ENCODE measurements at places on chromosomes 12 and 14.

DNA sequence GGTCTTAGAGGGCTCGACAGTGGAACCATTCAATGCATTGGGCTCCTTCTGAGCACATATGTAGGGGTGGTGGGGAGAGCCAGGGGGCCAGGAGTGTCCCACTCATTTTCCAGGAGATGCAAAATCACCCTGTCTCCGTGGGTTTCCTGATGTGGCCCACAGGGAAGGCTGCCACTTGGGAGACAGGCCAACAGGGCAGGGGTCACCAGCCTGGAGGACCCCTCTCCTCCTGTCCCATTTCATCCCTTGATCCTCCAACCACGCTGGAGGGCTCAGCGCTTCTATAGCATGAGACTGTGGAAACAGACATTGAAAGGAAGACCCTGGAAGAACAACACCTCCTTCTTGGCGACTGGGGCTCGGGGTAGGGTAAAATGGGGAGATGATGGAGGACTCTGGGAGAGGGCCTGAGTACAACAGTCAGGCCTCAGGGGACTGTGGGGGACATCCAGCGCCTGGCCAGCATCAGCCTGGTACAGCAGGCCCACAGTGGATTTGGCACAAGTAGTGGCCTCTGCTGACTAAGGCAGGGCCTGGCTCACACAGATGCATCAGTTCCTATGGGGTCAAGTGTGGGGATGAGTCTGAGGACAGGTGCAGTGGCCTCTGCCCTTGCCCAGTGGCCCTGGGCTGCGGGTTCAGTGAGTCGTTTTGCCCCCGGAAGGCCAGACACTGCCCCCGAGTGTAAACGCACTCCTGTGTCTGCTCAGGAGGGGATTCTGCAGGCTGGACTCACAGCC is 68.0 kb downstream of the PRIMA1 start:
- H3K36me3 ChIP-seq, result no peaks in the 10 kb centered on the region
- H3K27ac ChIP-seq, result no peak overlapping the region
- H3K27me3 ChIP-seq, result no peaks in the 10 kb centered on the region
- H3K4me3 ChIP-seq, result no peak overlapping the region
- no peak for DNase-seq

DNA sequence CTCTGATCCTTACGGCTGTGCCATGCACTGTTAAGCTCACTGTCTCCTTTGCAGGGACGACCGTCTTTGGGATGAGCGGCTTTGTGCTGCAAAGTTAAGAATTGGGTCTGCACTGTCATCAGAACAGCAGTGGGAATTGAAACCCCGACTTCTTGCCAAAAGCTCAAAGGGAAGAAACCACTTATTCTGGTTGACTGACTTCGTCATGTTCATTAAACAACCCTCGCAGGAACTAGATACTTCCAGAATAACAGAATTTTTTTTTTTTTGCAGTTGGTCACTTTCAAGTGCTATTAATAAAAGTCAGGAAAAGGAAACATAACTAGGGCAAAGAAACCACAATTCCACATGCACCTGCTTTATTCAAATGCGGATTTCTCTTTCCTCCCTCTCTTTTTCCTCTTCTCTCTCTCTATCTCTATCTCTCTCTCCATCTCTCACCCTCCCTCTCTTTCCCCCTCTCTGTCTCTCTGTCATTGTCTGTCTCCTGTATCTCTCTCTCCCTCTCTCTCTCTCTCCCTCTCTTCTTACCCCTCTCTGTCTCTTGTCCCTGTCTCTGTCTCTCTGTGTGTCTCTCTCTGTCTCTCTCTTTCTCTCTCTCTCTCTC is 12.3 kb upstream of the GLT1D1 start:
- H3K4me3 ChIP-seq, result no peak overlapping the region
- no peaks in the 10 kb centered on the region for H3K27me3 ChIP-seq
- DNase-seq, result no peak
- no peaks in the 10 kb centered on the region for H3K36me3 ChIP-seq
- no peaks in the 10 kb centered on the region for H3K4me1 ChIP-seq

- no peak overlapping the region for H3K4me3 ChIP-seq
- H3K36me3 ChIP-seq, result no peaks in the 10 kb centered on the region
- no peaks in the 10 kb centered on the region for H3K4me1 ChIP-seq
- H3K27me3 ChIP-seq, result no peaks in the 10 kb centered on the region
- H3K27ac ChIP-seq, result no peak overlapping the region
- DNase-seq, result no peak
Observed at GRCh38 chr14:93925374-93925895, 1.7 kb upstream of the FAM181A start.

DNA sequence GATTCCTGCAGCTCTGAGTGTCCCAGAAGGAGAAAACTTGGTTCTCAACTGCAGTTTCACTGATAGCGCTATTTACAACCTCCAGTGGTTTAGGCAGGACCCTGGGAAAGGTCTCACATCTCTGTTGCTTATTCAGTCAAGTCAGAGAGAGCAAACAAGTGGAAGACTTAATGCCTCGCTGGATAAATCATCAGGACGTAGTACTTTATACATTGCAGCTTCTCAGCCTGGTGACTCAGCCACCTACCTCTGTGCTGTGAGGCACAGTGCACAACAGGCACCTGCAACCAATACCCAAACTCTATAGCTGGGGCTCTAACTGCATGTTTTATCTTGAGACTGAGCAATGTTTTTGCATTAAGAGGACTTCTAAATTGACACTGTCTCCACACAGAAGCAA is 379.2 kb upstream of the OR4E1 start:
- H3K36me3 ChIP-seq, result no peaks in the 10 kb centered on the region
- no peaks in the 10 kb centered on the region for H3K27me3 ChIP-seq
- H3K27ac ChIP-seq, result no peak overlapping the region
- no peak overlapping the region for H3K4me3 ChIP-seq
- no peak for DNase-seq

DNA sequence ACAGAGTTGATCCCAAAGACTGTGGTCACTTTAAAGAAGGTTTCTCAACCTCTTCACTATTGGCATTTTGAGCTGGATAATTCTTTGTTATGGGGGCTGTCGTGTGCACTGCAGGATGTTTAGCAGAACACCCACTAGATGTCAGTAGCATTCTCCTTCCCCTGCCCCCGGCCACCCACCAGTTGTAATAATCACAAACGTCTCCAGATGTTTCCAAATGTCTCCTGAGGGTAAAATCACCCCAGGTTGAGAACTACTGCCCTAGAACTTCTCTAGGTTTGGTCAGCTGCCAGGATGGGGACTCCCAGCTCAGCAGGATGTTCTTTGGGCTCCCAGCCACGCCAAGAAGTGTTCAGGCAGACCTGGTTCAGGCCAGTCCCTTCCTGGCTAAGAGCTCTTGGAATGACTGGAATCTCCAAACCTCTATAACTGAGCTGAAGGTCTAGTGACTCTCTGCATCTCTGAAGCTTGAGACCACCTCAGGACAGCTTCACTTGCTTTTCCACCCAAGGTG is 12.5 kb upstream of the AJUBA start:
- H3K27ac ChIP-seq, result no peak overlapping the region
- no peak for DNase-seq
- H3K4me3 ChIP-seq, result no peak overlapping the region
- H3K4me1 ChIP-seq, result peaks cover 6% of the 10 kb centered on the region

DNA sequence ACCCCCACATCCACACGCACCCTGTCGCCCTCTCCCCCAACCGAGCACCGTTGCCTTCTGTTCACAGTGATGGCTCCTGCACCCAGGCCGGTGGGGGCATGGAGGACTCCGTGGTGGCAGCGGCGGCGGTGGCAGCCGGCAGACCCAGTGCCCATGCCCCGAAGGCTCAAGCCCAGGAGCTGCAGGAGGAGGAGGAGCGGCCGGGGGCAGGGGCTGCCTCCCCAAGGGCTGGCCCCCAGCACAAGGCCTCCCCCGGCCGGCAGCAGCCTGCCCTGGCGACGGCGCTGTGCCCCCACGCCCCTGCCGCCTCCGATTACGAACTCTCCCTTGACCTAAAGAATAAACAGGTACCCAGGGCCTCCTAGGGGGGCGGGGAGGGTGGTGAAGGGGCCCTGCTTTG is 59.0 kb downstream of the IQSEC3 start:
- H3K4me1 ChIP-seq, result no peaks in the 10 kb centered on the region
- H3K36me3 ChIP-seq, result no peaks in the 10 kb centered on the region
- DNase-seq, result no peak

DNA sequence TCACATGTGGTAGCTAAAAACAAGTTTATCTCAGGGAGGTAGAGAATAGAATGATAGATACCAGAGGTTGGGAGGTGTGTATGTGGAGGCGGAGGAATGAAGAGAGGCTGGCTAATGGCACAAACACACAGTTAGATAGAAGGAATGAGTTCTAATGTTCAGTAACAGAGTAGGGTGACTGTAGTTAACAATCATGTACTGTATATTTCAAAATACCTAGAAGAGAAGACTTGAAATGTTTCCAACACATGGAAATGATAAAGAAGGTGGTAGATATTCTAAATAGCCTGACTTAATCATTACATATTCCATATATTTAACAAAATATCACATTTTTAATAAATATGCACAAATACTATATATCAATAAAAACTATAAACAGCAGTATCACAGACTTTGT is 8.9 kb upstream of the IFNG-AS1 start:
- peaks cover 13% of the 10 kb centered on the region for H3K4me1 ChIP-seq
- DNase-seq, result no peak
- H3K4me3 ChIP-seq, result no peak overlapping the region
- no peak overlapping the region for H3K27ac ChIP-seq

DNA sequence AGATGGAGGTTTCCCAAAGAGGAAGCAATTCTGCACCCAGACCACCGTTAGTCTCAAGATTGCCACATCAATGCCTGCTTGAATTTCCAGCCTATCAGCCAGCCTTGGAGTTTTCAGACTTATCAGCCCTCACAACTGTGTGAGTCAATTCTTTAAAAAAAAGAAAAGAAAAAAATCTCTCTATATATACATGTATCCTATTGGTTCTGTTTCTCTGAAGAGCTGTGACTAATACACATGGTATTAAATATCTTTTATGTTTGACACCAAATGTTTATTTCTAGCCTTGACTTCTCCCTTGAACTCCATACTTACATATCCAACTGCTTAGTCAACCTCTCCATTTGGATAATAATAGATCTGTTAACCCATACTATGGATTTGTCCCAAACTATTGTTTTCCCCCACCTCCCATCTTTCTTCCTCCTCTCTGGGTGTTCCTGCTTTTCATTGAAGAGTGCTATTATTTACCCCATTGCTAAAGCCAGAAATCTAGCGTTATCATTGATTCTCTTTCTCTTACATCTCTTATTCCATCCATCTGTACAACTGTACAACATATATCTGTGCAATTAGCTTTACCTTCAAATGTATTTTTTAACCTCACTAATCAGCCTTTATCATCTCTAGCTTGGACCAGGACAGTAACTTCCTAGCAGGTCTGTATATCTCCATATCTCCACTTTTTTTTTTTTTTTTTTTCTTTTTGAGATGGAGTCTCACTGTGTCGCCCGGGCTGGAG is 22.7 kb upstream of the EID3 start:
- H3K27ac ChIP-seq, result peak overlapping the region; percentile 53
- no peaks in the 10 kb centered on the region for H3K27me3 ChIP-seq
- H3K4me1 ChIP-seq, result peaks cover 45% of the 10 kb centered on the region
- H3K36me3 ChIP-seq, result no peaks in the 10 kb centered on the region
- DNase-seq, result no peak
- H3K4me3 ChIP-seq, result peak overlapping the region; percentile 29

GRCh38 chr14:30085943-30086342 is 158.3 kb upstream of the PRKD1 start:
- H3K36me3 ChIP-seq, result no peaks in the 10 kb centered on the region
- H3K4me3 ChIP-seq, result no peak overlapping the region
- no peak for DNase-seq
- no peaks in the 10 kb centered on the region for H3K4me1 ChIP-seq
- H3K27me3 ChIP-seq, result no peaks in the 10 kb centered on the region

DNA sequence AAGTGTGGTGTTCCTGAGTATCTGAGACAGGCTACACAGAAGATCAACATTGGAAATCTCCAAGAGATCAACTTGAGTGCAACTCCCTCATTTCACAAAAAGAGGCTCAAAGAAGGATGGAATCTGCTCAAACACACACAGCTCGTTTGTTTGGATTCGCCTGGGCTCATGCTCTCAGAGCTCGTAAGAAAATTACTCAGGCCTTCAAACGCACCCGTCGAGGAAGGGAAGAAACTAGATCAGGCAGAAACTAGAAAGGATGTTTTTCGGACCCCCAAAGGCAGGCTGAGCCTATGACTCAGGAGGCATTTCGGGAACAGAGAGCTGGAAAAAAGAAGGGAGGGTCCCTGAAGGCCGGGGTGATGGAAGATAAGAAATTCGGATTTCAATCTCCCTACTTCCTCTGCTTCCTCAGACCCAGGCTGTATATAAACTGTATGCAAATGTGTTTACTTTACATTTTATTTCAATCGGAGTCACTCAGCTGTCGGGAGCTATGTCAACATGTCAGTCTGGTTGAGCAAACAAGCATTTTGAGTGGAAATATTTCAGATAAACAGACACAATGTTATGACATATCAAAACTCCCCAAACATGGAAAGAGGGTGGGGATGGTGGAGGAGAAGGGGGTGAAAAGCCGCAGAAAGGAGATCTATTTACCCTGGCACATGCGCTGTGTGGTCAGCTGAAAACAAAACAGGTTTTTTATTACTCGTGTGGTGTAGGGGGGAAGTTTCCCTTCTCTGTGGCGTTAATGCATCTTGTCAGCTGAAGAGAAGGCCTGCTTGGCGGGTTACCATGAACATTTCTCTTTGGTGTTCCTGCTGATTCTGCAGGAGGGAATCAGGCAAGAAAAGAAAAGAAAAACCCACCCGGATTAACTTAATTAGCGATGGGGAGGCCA is 129.1 kb upstream of the TBX3 start:
- H3K27me3 ChIP-seq, result no peaks in the 10 kb centered on the region
- no peak overlapping the region for H3K27ac ChIP-seq
- H3K4me1 ChIP-seq, result no peaks in the 10 kb centered on the region
- no peak overlapping the region for H3K4me3 ChIP-seq

GRCh38 chr14:106883218-106883692 is 1356.9 kb downstream of the TMEM121 start:
- no peaks in the 10 kb centered on the region for H3K27me3 ChIP-seq
- DNase-seq, result no peak
- H3K4me3 ChIP-seq, result no peak overlapping the region
- no peaks in the 10 kb centered on the region for H3K4me1 ChIP-seq
- H3K36me3 ChIP-seq, result no peaks in the 10 kb centered on the region

DNA sequence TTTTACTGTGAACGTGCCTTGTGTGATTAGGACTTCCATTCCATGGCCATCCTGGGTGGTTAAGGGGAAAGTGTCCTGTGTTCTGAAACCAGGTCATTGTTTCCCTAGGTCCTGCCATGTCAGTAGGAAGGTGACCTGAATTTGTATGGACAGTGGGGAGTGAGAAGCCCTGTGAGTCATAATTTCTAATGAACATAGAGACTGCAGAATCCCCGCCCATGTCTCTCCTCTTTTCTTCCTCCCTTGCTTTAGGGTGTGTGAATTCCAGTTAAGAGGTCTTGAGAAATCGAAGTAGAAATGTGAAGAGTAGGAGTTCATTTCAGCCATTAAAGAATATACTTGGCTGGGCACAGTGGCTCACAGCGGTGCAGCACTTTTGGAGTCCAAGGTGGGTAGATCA is 8.1 kb downstream of the TTC9 start:
- no peak for DNase-seq
- peaks cover 6% of the 10 kb centered on the region for H3K27me3 ChIP-seq
- no peak overlapping the region for H3K27ac ChIP-seq
- no peak overlapping the region for H3K4me3 ChIP-seq
- no peaks in the 10 kb centered on the region for H3K36me3 ChIP-seq

- H3K4me3 ChIP-seq, result no peak overlapping the region
- no peaks in the 10 kb centered on the region for H3K36me3 ChIP-seq
- DNase-seq, result no peak
- no peaks in the 10 kb centered on the region for H3K27me3 ChIP-seq
- H3K4me1 ChIP-seq, result no peaks in the 10 kb centered on the region
Observed at GRCh38 chr14:89648924-89649323, 231.9 kb upstream of the FOXN3 start.

All from keratinocyte (primary cell).